ENCODE measurements at places on chromosomes 16 and 17.

DNA sequence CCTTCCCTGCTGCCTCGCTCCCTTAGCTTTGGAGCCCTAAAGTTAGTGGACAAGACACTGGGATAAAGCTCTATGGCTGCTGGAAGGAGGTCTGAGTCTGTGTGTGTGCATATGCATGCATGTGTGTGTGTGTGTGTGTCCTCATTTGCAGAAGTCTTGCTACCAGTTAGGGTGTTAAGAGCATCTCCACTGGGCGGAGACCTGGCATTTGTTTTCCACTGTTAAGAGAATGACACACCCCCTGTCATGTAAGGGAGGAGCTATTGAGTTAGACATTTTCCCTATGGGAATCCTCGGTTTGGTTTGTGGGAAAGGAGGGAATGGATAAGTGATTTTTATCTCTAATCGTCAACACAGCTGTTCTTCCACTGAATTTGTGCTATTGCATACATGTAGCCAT, 24.8 kb upstream of the ARHGAP23 start:
- DNase-seq, result peak; percentile 49

- peak; percentile 56 for DNase-seq
Measured at GRCh38 chr16:63461248-63461841, 1425.1 kb upstream of the CDH8 start.

- DNase-seq, result no peak
Measured at GRCh38 chr16:12609937-12610699, 193.6 kb downstream of the CPPED1 start.

DNA sequence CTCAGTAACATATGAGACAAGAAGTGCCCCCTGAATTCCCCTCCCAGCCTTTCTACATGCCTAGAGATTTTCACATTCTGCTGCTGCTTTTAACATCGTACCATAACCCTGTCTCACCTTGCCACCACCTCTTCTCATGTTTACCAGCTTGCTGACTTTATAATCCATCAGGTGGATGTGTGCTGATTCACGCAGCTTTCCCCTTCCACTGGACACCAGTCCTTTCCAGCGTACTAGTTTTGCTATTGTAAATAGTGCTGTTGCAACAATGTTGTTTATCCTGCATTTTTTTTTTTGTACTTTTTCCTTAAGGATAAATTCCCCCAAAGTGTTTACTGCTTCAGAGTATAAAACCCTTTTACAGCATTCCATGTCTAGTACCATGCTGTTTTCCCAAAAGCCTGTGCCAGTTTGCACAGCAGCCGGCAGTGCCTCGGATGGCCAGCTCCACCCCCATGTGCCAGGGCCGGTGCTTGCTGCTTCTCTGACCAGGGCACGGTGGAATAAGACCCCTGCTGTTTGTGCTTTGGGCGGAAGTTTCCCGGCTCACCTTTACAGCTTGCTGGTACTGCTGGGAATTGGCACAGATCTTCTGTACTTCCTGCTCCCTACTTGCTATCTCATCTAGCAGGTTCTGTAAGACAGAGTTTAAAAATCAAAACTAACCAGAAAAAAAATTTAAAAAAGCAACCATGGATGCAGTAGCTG, 41.3 kb downstream of the UBN1 start:
- no peak for DNase-seq
